LoVo (cell line): ENCODE measurements at places on chromosomes 1 and 21.

DNA sequence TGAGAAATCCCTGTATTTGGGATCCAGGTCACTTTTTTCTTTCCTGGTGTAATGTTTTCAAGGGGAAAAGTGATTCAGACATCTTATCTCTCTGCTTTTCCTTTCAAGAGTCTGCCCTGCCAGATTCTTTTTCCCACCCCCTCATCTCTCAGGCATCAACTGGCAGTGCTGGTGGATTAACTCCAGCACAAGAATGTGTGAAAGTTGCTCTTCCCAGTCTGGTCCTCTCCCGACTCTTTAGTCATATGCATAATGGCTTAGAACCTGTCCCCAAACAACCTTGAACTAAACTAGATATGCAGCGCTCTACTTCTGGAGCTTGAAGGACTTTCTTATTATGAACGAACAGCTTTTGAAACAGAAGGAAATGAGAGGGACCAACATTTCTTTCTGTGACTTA is 88.5 kb downstream of the SLC44A5 start:
- DNase-seq = no peak

- no peak for DNase-seq
These were observed 169.2 kb upstream of the IRF2BP2 start for GRCh38 chr1:234779160-234779538.

GRCh38 chr1:3061566-3061965 is 7.4 kb upstream of the PRDM16 start:
- no peak for DNase-seq

DNA sequence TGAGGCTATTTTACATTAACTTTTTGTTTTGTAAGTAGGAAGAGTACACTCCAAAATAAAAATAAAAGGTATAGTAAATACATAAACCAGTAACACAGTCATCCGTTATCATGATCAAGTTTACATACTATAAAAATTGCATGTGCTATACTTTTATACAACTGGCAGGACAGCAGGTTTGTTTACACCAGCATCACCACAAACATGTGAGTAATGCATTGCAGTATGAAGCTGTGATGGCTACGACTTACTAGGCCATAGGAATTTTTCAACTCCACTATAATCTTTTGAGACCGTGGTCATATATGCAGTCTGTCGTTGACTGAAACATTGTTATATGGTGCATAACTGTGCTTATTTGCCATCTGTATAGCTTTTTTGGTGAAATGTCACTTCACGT is 106.2 kb downstream of the CENPF start:
- no peak for DNase-seq

GRCh38 chr1:231986631-231987336 is 360.2 kb downstream of the DISC1 start:
- DNase-seq = no peak

DNA sequence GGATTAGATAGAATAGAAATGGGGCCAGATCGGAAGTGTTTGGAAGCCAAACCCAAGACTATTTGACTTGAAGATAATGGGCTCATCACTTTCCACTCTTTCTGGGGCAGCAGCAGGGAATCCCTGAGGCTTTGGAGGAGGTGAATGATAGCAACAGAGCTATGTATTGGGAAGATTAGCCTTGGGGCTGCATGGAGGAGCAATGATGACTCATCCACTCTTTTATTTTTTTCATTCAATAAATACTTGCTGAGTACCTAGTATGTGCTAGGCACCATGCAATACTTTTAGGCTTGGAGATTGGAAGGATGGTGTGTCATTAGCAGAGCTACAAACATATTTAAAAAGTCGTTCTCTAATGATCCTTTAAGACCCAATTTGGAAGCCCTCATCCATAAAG is 166.9 kb upstream of the FOXD3 start:
- no peak for DNase-seq
